ENCODE measurements at places on chromosomes 1 and 21.
A peak's percentile ranks its signal among the peaks of the same experiment; 100 is the strongest.

DNA sequence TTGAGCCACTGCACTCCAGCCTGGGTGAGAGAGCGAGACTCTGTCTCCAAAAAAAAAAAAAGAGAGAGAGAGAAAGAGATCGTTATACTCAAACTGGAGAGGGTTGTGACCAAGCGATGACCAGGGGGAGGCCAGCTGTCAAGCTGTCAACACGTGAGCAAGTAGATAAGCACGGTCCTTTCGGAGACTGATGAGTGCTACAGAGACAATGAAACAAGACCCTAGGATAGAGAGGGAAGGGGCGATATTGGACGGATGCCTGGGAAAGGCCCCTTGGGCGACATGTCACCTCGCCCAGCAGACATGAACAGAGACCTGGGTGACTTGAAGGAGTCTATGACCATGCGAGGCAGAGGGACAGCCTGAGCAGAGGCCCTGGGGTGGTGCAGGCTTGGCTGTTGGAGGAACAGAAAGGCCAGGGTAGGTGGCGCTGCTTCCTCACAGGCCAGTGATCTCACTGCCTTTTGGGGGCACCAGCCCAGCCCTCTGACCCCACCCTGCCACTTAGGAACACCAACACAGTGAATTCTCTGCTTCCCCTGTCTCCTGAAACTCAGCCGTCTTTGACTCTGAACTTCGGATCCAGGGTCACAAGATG lies 100.8 kb upstream of the IFFO2 start:
- DNase-seq, result no peak

- DNase-seq, result no peak
These were observed 6.3 kb upstream of the KCNE1 start for GRCh38 chr21:34518301-34518700.

- no peak for DNase-seq
These were observed 7.7 kb upstream of the AGTRAP start for GRCh38 chr1:11728126-11728806.

DNA sequence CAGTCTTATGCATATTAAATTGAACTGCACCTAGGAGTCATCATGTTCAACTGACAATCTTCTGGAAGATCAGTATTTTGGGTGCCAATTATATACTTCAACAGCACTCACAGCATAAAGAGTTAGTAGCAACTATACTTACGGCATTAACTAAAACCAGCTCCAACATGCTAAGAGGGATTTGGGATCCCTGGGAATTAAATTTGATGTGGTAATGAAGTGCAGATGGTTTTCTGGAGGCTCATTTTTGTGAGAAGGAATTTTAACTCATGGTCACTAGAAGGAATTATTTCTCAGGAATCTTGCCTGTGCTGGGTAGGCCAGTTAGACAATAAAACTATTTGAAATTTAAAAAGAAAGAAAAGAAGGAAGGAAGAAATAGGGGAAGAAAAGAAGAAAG lies 18.3 kb downstream of the IFI44 start:
- no peak for DNase-seq

DNA sequence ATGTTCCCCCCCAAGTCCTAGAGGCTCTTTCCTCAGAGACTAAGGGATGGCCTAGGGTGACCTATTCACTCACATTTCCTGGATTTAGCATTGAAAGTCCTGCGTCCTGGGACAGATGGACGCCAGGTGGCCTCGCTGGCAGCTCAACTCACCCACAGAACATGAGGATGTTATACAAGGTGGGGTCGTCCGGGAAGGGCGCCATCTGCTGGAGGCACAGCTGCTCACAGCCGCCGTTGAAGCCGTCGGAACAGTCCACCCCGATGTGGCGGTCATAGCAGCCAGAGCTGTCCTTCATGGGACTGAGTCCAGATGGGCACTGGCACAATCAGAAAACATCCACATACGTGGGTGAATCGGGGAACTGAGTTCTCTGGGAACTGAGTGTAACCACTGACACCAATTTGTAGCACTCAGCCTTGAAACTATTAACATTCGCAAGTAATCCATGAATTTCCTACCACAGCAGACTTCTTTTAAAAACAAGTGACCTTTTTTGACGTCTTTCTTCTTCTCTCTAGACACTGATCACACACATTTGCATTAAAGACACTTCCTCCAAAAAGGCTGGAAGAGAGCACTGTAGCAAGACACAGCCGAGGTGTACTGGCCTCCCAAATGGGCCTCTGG lies 215.4 kb downstream of the ASTN1 start:
- DNase-seq, result no peak

- no peak for DNase-seq
These were observed 342.4 kb downstream of the USP25 start for GRCh38 chr21:16072221-16072620.

GRCh38 chr1:200731654-200732332 lies 6.9 kb upstream of the CAMSAP2 start:
- DNase-seq, result no peak

- no peak for DNase-seq
These were observed 24.2 kb upstream of the RPL11 start for GRCh38 chr1:23667411-23667810.

- DNase-seq, result peak; percentile 18
These were observed 7.8 kb downstream of the UBIAD1 start for GRCh38 chr1:11280719-11281376.

DNA sequence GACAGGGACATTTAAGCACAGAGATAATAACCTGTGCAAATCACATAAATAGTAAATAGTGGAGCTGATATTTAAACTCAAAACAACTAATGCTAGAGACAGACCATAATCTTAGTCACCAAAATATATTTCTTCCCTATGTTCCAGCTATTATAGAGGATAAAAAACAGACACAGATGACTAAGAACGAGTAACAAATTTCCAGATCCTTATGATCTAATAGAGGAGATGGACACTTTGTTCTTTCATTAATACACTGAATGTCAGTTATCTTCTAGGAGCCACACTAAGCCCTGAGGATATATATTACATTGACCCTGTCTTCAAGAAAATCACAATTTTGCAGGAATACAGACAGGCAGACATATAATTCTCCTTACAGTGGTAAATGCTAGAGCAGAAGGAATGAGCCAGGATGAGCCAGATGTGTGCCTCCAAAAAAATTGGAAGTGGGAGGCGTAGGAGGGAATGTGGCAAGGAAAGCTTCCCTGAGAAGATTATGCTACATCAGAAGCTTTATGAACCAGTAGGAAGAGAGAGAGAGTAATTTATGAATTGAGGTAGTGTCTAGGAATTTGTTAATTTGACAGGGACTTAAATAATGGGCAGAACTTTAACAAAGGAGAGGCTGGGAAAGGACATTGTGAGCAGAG lies 395.4 kb upstream of the BEND5 start:
- DNase-seq, result no peak

GRCh38 chr1:108758796-108759195 lies 12.3 kb downstream of the STXBP3 start:
- no peak for DNase-seq

DNA sequence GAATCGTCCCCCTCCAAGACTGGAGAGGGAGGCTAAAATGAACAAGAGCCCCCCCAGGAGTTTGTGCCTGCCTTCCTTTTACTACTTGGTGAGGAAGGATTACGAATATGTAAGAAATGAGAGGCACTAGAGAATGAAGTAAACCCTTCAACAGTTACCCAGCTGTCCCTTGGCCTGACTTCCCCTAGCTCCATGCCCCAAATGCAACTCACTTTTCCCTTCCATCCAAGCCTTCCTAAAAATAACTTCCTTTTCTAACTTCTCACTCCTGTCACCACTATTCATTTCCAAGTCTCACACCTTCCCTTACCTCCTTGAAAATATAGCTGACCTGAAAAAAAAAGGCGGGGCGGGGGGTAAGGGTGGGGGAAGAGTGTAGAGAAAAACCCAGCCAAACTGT lies 96.6 kb upstream of the HNRNPU start:
- DNase-seq, result no peak

- DNase-seq, result no peak
These were observed 4.6 kb downstream of the KCNC4 start for GRCh38 chr1:110214454-110215404.

GRCh38 chr1:207401578-207401977 lies 52.5 kb upstream of the CR2 start:
- DNase-seq, result no peak

DNA sequence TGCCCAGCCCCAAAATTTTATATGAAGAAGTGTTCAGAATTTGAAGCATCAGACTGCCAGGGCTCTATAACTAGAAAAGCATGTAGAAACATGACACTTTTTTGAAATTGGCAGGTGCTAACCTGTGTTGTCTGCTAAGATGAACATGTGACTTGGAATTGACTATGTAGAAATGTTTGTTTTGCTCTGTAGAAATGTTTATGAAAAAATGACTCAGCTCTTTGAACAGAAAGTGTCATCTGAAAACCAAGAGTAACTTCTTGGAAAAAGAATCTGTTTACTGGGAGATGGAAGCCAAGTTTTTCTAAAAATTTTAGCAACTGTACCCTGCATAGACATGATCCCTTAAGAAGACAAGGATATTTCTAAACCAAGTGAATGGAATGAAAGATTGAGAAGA lies 59.2 kb downstream of the LHX9 start:
- no peak for DNase-seq

- no peak for DNase-seq
These were observed 8.7 kb downstream of the CTNNBIP1 start for GRCh38 chr1:9901148-9902059.

DNA sequence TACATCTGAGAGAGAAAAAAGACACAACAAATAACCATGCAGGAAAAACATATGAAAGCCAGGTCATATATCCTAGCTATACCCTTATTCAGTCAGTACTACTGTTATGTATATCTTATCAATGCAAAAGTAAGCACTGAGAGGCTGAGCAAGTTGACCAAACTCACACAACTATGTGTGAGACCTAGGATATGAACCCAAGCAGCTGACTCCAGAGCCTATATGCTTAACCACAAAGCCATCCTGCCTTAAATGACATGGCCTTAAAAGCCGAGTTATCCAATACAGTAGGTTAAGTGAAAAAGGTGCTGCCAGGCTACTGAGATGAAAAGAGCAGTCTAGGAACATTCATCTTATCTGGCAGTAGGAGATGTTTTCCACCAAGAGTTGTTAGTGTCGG lies 151.6 kb downstream of the RERE start:
- DNase-seq, result no peak

GRCh38 chr1:23799570-23800399 lies 769 bp downstream of the GALE start:
- no peak for DNase-seq

DNA sequence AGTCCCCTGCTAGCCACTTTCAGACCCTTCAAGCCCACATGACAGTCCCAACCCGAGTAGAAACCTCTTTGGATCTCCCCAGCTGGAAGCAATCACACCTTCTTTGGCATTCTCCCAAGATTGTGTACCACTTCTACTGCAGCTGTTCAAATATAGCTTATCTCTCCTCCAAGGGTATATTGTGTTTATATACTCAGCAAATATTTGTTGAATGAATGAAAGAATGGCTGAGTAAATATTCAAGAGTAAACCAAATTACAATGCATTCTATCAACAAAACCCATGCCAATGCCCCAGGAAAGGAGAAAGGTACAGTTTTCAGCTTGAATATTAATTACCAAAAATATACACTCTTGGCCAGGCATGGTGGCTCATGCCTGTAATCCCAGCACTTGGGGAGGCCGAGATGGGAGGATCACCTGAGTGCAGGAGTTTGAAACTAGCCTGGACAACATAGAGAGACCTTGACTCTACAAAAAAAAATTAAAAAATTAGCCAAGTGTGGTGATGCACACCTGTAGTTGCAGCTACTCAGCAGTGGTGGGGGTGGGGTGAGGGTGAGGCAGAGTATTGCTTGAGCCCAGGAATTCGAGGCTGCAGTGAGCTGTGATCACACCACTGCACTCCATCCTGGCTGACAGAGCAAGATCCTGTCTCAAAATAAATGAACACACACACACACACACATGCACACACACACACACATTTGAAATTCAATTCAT lies 68.5 kb downstream of the NIBAN1 start:
- DNase-seq, result no peak

GRCh38 chr1:28631713-28632112 lies 11.2 kb downstream of the TAF12 start:
- DNase-seq, result no peak

DNA sequence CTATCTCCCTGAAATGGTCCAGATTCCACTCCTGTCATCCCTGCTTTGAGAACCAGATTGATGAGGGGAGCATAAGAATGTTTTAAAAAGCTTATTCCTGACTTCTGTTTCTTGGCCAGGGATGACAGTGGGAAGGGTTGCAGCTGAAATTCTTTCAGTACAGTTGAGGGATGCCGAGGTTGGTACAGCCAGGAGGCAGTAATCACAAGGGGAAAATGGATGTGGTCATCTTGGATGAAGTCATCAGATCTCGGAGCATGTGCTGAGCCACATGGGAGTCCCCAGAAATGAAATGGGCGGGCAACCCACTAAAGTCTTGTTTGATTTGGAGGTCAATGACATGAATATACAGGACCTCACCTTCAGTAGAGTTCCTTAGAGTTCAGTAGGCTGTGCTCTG lies 18.7 kb upstream of the PLA2G2E start:
- no peak for DNase-seq

- no peak for DNase-seq
These were observed 733 bp downstream of the TMEM35B start for GRCh38 chr1:34984435-34984792.

GRCh38 chr1:79657951-79658658 lies 651.6 kb upstream of the ADGRL4 start:
- DNase-seq, result no peak

GRCh38 chr1:221963742-221964141 lies 221.9 kb upstream of the DUSP10 start:
- no peak for DNase-seq

GRCh38 chr1:19651141-19651737 lies 7.1 kb downstream of the NBL1 start:
- DNase-seq, result no peak

DNA sequence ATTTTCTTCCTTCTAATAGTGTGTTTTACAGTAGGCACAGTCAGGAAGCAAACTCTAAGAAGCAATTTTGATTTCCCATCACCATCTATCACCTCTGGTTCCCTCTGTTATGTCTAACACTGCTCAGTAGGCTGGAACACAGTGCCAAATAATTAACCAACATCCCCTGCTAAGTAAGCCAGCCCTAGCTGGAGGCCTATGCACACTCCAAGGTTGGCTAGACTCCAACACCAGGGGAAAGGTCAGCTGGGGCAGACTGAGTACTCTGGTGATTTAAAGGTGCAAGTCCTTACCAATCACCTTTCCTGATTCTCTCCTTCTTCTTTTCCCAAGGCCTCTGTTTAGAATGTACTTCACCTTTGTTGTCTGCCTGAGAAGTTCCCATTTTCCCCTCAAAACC lies 46.5 kb upstream of the BEND5 start:
- no peak for DNase-seq

DNA sequence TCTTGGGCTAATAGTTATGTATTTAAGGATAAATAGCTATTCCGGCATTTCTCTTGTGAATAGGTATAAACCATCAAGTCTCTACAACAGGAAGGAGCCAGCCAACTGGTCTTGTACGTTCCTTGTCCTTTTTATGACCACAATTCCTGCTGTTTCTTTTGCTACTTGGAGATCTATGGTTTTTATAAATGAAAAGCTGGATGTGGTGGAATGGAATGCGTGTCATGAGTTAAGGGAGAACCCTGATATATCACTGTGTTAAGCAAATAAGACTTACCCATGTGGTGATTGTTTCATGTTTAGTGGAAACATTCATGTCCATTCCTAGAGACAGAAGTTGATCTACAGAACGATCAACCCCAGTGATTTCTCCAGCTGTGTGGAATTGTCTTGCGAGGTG lies 282.1 kb downstream of the RPS6KC1 start:
- no peak for DNase-seq

GRCh38 chr1:115544131-115544530 lies 97.6 kb upstream of the VANGL1 start:
- no peak for DNase-seq

GRCh38 chr21:33013626-33014025 lies 12.1 kb upstream of the OLIG2 start:
- no peak for DNase-seq

- peak; percentile 61 for DNase-seq
These were observed 7.7 kb downstream of the ARHGEF2 start for GRCh38 chr1:155970531-155971167.
